Activated T-cell treated with anti-CD3 and anti-CD28 coated beads for 48 hours (primary cell): ENCODE measurements at places on chromosomes 11 and 22.

DNA sequence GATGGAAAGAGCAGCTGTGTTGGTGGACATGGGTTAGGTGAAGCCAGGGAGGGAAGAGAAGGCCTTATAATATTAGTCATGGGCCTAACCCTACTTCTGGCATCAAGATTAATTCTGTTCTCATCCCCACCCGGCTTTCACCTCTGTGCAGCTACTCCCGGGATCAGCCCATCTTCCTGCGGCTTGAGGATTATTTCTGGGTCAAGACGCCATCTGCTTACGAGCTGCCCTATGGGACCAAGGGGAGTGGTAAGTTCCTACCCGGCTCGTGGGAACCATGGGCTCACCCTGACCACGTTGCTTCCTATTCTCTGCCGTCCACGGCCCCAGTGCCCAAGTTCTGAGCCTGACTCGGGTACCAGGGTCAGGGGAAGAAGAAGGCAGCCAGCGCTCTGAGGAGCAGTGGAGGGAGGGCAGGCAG is 51.6 kb downstream of the ST3GAL4 start:
- no peak for DNase-seq

- no peak for DNase-seq
Observed at GRCh38 chr22:47367107-47367690, 604.7 kb downstream of the TBC1D22A start.

DNA sequence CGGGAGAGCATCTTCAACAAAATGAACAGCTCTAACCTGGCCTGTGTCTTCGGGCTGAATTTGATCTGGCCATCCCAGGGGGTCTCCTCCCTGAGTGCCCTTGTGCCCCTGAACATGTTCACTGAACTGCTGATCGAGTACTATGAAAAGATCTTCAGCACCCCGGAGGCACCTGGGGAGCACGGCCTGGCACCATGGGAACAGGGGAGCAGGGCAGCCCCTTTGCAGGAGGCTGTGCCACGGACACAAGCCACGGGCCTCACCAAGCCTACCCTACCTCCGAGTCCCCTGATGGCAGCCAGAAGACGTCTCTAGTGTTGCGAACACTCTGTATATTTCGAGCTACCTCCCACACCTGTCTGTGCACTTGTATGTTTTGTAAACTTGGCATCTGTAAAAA is 109.9 kb downstream of the ARHGAP8 start:
- DNase-seq: no peak

- no peak for DNase-seq
Observed at GRCh38 chr22:47623066-47623762, 860.8 kb downstream of the TBC1D22A start.

DNA sequence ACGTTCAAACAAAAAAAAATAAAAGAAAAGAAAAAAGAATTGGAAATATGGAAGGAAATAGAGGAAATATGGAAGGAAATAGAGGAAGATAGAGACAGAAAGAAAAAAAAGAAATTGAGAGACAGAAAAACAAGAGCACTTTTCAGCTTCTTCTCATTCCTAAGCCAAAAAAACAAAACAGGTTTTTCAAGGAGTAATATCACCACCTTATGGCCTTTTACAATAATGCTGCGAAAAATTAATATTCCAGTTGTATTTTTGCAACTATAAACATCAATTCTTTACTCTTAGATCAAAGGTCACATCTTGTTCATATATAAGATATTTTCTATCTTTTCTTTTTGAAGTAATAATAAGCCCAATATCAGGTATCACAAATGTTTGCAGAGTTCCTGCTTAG is 328.3 kb downstream of the FAT3 start:
- no peak for DNase-seq

DNA sequence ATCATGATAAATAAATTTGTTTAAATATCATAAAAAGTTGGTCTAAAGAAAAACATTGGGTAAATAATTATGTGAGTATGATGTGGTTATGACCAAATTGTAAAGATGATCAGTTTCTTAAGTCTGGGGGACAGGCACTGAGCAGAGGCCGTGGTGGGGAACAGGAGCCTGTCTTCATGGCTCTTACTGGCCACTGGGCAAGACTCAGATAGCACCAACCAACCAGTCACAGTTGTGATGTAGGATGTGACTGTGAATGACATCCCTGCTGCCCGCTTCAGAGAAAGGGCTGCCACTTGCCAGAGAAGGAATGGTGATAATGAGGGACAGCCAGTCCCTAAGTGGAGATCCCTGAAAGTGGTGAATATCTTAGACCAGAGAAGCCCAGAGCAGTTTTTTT is 7.0 kb downstream of the PTPRJ start:
- no peak for DNase-seq

DNA sequence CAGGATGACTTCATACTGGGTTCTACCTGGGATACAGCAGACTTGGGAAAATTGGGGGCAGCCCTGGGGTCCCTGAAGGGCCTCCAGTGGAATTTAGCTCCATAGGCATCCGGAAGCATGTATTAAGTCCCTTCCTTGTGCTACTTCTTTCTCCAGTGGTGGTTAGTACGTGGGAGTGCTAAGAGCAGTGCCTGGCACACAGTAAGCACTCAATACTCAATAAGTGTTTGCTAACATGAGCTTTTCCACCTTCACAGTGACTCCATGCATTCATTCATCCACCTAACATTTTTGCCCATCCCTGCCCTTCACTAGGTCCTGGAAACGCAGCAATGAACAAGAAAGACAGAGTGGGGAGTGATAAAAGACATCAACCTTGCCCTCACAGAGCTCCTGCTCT is 120.5 kb downstream of the MN1 start:
- DNase-seq: no peak

GRCh38 chr11:36622431-36623136 is 24.5 kb upstream of the RAG2 start:
- no peak for DNase-seq

DNA sequence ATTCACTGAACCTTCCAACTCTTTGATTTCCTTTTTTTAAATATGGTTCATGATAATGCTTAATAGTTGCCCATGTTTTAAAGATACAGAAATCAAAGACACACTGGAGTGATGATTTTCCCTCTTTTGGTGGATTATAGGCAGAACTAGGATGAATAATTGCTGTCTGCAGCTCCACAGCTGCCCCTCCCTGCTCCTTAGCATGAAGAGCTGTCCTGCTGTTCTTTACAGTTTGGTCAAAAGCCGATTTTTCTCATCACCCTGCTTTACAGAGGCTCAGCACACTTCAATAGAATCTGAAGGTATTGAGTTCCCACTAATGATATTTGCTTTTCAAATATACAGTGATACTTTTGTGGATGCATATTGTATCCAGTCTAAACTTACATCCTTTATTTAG is 202.6 kb downstream of the AASDHPPT start:
- no peak for DNase-seq

DNA sequence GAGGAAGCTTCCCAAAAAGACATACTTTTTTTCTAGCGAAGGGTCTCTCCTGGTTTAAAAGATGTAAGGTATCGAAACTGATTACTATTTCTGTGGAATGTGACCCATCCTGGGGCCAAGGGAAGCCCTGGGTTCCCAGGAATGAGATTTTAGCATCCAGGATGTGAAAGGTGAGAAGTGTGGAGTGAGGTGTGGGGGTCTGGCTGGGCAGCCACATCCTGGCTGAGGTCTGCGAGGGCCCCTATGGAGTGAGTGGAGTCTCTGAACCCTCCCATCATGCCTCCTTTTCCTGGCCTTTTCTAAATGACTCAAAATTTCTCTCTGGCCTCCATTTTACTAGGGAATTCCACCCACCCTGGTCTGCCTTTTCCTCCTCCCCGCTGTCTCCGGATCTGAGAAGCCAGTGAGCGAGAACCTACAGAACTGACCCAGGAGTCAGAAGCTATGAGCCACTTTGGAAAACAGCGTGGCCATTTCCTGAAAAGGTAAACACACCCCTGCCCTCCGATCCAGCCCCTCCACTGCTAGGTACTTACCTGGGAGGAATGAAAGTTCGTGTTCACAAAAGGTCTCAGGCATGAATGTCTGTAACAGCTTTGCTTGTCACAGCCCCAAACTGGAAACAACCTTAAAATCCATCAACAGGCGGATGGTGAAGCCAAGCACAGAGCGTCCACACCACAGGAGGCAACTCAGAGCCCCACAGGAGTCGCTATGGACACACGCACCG is 27.7 kb upstream of the SHANK2 start:
- no peak for DNase-seq

DNA sequence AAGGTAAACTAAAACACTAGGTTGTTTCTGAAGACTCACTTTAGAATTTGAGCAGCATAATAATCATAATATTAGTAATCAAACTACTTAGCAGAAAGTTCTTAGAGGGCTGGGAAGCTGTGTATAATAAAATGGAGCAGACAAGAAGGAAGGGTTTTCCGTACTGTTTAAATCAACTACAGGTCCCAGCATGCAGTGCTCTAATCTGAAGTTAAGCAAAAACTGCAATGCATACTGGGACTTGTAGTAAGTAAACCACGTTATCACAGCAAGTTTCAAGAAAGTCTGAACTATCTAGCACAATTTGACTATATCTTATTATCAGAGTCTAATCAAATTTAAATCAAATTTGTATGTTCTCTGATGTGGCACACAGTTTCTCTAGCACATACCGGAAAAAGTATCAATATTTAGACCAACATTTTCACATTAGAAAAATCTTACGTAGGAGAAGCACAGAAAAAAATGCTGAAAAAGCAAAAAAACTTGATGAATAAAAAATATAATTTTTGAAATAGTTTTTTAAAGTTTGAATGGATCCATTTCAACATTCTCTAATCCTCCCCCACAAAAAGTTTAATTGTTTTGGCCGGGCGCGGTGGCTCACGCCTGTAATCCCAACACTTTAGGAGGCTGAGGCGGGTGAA is 8.2 kb downstream of the PHF21A start:
- no peak for DNase-seq

DNA sequence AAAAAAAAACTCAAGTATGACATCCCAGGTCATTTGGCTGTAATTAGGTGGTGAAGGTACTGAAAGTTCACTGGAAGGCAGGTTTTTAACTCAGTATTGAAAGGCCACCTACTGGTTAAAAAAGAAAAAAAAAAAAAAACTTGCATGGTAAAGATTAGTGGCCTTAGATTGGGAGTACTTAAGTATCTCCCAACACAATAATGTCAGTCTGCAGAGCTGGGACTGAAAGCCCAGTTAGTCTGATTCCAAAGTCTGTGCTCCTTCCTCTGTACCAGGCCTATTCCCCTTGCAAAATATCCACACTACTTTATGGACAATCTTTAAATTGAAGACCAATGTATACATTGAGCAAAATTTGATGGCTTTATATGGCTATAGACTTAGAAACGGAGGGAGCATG is 85.5 kb downstream of the NOX4 start:
- DNase-seq: no peak

GRCh38 chr11:100593291-100593690 is 93.8 kb upstream of the ARHGAP42 start:
- no peak for DNase-seq

DNA sequence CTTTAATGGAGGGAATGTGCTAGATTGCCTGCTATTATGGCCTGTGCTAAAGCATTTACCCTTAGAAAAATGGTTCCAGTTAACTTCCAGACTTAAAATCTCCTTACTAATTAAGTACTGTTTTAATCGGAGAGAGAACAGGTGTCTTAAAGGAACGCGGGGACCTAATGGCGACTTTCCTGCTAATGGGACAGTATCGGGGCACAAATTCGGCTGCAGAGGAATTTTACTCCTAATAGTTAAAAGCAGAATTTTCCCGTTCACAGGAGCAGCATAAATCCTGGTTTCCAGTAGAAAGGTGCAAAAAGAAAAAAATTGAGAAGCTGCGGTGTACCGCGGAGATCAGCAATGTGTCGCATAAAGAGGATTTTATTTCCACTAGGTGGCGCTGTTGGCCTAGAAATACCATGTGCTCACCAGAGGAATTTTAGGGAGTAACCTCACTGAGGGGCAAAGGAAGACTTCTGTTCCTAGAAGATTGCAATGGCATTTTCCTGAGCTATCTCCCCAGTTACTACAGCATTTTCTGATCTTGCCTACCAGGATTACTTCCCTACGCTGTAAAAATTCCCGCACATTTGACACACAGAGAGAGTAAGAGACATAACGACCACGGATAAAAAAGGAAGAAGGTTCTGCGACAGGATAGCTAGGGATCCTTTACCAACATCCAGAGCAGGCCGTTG is 44.5 kb downstream of the ZNF280B start:
- DNase-seq: peak; percentile 18

DNA sequence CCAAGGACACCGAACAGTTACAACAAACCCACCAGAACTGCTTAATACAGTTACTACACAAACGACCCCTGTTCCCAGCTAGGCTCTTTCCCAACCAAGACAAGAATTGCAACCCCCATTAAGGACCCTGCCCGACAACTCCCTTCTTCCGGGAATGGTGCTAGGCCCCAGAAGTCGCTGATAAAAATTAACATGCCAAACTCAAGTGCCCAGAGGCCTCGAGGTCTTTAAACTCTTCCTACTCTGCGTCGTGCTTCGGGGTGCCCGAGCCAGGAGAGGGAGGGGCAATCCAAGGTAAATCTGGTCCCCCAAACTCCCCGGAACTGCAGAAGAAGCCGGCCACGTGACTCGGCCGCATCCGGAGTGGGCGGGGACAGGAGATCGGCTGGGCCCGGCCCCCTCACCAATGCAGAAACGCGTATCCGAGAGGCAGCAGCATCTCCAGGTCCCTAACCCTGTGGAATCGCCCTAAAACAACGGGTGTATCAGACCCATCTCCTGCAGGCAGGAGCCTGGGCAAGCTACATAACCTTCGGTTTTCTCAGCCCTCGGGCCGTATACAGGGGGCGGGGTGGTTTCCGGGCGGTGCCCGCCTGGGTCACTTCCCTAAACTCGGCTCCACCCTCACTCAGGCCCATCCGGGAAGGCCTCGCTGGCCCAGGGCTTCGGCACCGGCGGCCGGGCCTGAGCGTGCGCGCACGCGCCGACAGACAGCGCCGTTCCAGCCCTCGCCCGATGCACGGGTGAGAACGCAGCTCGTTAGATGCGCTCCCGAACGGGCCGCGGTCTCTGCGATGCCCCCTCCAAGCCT is 1.1 kb downstream of the CFL1 start:
- DNase-seq: peak; percentile 76

- no peak for DNase-seq
Observed at GRCh38 chr11:60182541-60183330, at the start of gene MS4A6A. Gene MS4A6A (minus strand): TSS chr11:60183083. CDS start chr11:60181727, 1,356 bp downstream.

GRCh38 chr11:104370478-104370877 is 206.5 kb upstream of the PDGFD start:
- no peak for DNase-seq

GRCh38 chr11:95358511-95359340 is 127.7 kb upstream of the SESN3 start:
- DNase-seq: no peak

DNA sequence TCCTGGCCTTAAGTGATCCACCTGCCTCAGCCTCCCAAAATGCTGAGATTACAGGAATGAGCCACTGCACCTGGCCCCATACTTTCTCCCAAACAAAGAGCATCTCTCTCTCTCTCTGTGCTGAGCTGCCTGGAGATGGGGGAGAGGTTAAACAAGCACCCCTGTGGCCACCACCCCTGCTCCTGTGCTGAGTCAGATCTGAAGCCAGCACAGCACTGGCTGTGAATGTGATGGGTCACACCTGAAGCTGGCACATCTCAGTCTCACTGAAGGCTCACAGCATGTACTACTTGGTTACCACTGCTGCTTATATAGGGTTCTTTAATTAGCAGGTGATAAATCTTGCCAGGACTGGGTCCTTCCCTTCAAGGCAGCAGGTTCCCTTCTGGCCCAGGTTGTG is 10.8 kb upstream of the WEE1 start:
- DNase-seq: no peak

GRCh38 chr22:49662681-49663080 is 165.0 kb downstream of the BRD1 start:
- DNase-seq: no peak

GRCh38 chr11:12531020-12531419 is 143.2 kb upstream of the TEAD1 start:
- no peak for DNase-seq

- no peak for DNase-seq
Observed at GRCh38 chr11:95700471-95700817, 89.1 kb downstream of the FAM76B start.

GRCh38 chr11:37786214-37786755 is 1188.2 kb upstream of the RAG2 start:
- DNase-seq: no peak
